ENCODE measurements at places on chromosomes 3 and 15.

GRCh38 chr15:33026614-33027013 lies 167.9 kb downstream of the FMN1 start:
- no peak for DNase-seq

DNA sequence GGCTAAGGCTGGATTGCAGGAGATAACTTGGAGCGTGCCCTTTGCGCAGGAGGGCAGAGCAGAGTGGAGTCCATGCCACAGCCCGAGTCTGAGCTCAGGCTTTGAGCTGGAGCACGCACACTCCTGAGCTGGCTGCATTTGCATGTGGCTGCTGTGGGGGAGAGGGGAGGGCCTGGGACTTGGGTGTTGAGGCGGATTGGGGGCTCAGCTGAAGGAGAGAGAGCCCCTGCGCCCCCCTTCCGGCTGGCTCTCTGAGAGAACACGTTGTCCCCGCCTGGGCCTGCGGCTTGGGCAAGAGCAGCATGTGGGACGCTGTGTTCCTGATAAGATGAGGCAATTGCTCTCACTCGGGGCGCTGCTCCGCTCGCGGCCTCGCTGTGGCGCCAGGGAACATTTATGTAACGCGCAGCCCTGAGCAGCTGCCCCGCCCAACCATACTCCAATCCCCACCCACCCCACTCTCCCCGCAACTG lies 39.1 kb downstream of the KLF13 start:
- DNase-seq, result peak; percentile 37

DNA sequence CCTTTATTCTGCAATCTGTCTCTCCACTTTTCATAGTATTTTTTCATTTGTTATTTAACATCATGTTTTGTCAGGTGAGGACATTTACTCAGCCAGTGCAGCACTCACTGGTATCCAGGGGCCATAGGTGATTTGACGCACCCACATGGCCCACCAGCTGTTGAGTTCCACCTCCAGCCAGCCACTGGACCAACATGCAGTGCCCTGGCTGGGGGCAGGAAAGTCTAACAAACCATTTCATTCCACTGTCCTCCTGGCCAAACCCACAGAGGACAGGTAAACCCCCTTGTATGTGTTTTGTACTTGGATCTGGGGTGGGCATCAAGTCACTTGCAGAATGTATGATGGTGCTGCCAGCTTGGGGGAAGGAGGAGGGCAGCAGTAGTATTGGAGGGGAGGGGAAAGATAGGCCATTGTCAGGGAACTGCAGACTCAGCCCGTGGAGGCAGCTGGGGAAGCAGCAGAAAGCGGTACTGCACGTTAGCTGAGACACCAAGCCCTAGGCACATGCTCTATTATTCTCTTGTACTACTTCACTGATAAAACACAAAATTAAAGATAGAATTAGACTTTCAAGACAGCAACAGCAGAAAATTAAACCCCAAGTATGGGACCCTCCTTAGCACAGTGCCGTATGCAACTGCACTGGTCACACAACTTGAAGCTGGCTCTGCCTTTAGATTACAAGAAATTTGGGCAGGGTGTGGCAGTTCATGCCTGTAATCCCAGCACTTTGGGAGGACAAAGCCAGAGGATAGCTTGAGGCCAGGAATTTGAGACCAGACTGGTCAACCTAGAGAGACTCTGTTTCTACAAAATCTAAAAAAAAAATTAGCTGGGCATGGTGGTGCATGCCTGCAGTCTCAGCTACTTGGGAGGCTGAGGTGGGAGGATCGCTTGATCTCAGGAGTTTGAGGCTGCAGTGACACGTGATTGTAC lies 15.4 kb upstream of the RPL24 start:
- no peak for DNase-seq

DNA sequence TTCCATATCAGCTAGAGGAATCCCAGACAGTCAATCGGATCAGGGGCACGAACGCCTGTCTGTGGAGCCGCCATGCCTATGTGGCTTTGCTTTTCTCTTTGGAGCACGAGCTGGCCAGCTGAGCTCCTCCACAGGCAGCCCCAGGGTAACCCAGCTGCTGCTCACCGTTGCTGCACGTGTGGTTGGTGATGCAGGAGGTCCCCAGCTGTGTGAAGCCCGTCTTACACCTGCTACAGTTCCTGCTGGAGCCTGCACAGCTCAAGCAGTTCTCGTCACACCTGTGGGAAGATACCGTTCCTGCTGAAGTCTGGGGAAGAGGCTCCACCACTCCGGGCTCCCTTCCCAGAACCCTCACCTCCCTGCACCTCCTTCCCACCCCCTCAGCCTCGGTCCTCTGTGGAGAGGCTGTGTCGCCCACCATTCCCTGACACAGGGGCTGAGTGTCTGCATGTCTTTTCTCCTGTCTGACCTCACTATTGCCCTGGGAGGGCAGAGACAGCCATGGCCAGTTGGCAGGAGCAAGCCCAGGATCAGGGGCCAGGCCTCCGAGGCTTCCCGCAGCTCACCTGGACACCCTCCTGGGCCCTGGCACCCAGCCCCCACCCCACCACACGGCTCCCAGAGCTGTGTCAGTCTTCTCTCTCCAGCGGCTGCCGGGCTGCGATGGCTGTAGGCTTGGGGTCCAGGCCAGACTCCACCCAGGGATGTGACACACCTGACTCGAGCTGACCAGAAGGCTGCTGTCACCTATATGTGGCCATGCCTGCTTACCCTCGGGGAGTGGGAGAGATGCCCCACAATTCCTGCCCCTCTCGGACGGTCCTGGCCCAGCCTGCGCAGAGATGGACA lies 12.2 kb upstream of the SNRPA1 start:
- no peak for DNase-seq

DNA sequence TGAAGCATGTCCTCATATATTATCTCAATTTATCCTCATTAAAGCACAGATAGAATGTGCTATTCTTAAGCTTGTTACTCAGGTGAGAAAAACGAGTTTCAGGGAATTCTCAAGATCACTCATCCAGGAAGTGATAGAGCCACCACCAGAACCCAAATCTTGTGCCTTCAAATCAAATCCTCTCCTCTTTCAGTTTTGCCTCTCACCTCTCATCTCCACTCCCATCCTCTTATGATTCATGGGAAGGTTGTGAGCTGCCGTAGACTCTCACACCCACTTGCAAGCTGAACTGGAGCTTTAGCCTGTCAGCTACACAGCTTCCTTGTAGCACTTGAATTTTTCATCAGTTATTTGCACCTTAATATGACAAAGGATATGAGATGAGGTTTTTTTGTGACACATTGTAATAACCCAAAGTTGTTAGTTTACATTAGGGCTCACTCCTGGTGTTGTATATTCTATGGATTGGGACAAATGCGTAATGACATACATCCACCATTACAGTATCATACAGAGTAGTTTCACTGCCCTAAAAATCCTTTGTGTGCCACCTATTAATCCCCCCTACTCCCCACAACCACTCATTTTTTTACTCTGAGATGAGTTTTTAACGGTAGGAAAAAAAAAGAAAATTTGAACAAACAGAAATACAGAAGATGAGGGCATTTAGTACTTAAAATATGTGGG lies 25.7 kb downstream of the GPR15 start:
- DNase-seq, result no peak

DNA sequence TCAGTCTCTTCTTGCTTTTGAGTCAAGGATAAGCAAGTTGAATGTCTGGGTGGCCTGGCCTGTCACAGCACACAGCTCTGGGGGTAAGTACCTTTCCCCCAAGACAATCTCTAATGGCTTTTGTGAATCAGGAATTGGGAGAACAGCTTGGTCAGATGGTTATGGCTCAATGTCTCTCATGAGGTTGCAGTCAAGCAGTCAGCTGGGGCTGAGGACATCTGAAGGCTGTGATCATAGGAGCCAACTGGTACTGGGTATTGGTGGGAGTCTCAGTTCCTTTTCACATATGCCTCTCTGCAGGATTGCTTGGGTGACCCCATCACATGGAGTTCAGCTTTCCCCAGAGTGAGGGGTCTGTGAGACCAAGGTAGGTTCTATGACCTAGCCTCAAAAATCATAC lies 33.0 kb upstream of the TMEM158 start:
- DNase-seq, result no peak

DNA sequence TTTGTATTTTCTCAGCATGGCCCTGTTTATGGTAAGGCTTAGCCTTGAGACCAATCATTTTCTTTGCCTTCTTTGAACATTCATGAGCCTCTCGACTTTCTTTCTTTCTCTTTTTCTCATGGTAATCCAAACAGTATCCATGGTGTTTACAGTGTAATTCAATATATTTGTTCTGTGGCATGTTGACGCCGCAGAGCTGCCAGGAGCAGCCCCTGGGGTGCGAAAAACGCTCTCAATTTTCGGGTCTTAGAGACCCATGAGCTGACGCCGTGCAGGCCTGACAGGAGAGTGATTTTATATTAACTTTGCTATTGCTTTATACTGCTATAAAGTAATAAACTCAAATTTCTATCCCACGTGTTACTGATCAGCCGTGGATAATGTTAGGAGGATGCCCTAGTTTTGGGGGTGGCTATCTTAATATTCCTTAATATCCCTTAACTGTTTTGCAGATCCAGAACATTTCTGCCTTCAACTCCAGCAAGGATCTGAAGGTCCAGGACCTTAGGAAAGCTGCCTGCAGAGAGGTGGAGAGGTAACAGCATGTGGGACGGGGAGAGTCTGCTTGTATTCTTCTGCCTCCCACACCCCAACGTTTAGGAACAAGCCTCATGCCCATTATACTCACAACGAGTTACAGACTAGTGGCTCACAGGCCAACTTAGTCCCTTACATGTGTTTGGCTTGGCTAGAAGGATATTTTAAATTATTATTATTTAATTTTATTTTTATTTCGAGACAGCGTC lies 29.3 kb upstream of the MYO1E start:
- DNase-seq, result no peak

- no peak for DNase-seq
Measured at GRCh38 chr3:1232276-1232675, 139.5 kb downstream of the CNTN6 start.

GRCh38 chr15:85168642-85169173 lies 187.1 kb downstream of the PDE8A start:
- no peak for DNase-seq

DNA sequence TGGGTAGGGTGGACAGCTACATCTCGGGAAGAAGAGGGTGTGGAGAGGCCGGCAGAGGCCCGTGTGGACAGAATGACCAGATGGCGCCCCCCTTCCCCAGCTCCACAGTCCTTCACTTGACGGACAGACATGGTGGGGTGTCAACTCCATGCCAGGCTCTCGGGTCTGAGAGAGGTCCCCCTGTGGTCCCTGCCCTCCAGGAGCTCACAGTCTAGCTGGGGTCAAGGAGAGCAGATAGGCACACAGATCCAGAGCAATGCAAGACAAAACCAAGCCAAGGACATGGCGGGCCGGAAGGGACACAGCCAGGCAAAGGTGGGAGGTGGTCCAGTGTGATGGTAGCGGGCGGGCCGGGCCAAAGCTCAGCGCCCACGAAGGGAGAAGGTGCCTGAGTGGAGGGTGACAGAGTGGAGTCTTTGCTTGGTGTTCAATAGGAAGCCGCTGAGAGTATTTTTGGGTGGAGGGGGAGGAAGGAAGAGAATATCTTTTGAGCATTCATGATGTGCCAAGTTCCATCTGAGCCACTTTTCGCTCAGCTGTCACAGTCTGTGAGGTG lies 72.1 kb upstream of the SEC13 start:
- DNase-seq, result no peak

GRCh38 chr15:44812029-44812517 lies 75.7 kb downstream of the TRIM69 start:
- no peak for DNase-seq

GRCh38 chr15:95987886-95988573 lies 342.5 kb upstream of the NR2F2 start:
- no peak for DNase-seq

DNA sequence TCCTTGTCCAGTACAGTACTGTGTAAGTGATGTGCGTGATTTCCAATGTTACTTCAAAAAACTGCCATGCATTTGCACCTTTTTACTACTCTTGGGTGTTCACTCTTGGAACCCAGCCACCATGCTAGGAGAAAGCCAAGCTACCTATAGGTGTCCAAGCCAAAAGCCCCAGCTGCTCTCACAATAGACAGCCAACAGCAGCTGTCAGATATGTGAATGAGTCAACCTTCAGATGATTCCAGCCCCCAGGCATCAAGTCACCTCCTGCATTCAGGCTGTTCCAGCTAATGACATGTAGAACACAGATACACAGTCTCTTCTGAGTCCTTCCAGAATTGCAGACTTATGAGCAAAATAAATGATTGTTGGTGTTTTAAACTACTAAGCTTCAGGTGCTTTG lies 417.7 kb upstream of the TGFBR2 start:
- no peak for DNase-seq

- no peak for DNase-seq
Measured at GRCh38 chr3:69715204-69715603, 24.1 kb upstream of the MITF start.

GRCh38 chr3:139127101-139127500 lies 82.4 kb upstream of the PRR23C start:
- DNase-seq, result no peak

DNA sequence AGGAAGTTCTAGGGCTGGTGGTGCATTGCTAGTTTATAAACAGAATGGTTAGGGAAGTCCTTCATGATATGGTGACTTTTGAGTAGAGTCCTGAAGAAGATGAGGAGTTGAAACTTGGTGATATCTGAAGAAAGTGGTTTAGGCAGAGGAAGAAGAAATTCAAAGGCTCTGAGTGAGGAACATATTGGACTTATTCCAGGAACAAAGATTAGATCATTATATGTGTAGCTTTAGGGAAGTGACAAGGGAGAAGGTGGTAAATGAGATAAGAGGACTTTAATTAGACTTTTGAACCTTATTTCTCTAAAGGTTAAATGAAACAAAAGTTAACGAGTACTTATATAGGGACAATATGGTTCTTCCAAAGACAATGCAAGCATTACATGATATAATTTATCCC lies 286.7 kb downstream of the DOCK3 start:
- no peak for DNase-seq

GRCh38 chr3:4756057-4756775 lies 223.0 kb upstream of the BHLHE40 start:
- no peak for DNase-seq

GRCh38 chr3:1380926-1381646 lies 288.3 kb downstream of the CNTN6 start:
- peak; percentile 10 for DNase-seq

DNA sequence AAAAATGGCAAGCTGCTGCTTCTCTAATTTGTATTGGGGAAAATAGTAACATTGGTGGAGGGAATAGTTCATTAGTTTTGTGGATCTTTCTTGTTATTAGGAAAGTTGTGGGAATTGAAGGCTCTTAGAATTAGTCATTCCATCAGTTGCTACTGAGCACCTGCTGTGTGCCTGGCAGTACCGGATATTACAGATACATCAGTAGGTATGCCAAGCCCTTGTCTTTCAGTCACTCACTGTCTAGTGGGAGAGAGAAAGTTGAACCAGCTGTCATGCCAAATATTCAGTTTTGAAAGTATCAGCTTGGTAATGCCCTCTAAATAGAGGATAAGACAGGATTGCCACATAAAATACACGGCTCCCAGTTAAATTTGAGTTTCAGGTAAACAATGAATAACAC lies 32.5 kb downstream of the IGSF10 start:
- DNase-seq, result no peak
